ENCODE measurements at places on chromosomes 2 and 18. TPM values are rescaled to one million over a fixed set of nuclear protein-coding genes. Genes with fewer than 3 reads are reported as not detected.

DNA sequence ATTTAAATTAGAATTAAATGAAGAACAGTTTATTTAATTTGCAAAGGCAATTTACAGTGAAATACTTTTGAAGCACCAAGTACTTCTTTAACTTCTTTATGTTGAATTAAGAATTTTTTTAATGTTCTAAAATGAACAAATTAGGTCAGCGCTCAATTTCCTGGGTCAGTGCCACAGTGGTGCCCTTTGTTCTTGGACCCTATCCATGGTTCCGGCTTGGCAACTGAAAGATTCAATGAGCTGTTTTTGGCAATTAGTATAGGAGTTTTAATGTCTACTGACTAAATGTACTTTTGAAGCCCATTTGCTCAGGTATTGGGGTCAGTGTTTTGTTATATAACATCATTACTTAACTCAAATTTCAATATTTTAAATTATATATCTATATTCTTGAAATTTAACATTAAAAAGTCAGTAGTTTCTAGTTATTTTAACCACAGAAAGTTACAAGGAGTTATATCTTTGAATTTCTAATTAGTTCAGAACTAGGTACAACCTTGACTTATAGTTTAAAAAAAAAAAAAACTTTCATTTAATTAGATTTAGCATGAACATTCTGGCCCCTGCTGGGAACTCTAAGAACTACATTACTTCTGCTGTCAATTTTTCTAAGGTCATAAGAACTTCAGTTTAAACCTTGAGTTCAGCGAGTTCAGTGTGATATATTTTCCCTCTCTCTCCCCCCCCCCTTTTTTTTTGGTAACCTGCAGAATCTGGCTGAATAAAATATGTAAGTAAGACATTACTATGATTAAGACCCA is 7.6 kb upstream of the MSTN start:
- no peak for DNase-seq
- no peaks in the 10 kb centered on the region for H3K36me3 ChIP-seq
- peaks cover 4% of the 10 kb centered on the region for H3K27me3 ChIP-seq
- H3K4me3 ChIP-seq = no peak overlapping the region

DNA sequence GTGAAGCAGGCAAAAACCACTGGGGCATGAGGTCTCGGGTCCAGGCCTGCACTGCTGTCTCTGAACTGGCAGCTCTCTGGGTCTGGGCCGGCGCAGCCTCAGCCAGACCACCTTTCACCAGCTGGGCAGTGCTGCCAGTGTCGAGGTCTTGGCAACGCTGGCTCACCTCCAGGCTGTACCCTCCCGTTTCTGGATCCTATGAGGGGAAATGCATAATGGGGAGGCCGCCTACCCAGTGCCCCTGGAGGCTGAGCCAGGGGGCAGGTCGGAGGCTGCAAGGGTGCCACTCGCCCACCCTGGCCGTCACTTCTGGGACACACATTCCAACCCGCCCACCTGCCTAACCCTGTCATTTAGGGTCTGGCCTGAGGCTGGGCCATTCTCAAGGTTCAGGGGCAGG is 24.6 kb downstream of the KIF1A start:
- H3K27ac ChIP-seq = no peak overlapping the region
- DNase-seq = no peak
- H3K27me3 ChIP-seq = no peaks in the 10 kb centered on the region
- no peaks in the 10 kb centered on the region for H3K36me3 ChIP-seq

- H3K4me3 ChIP-seq = no peak overlapping the region
- peaks cover 31% of the 10 kb centered on the region for H3K27me3 ChIP-seq
- peak; percentile 25 for DNase-seq
- no peaks in the 10 kb centered on the region for H3K4me1 ChIP-seq
Observed at GRCh38 chr2:239803766-239804115, 221.4 kb downstream of the NDUFA10 start.

DNA sequence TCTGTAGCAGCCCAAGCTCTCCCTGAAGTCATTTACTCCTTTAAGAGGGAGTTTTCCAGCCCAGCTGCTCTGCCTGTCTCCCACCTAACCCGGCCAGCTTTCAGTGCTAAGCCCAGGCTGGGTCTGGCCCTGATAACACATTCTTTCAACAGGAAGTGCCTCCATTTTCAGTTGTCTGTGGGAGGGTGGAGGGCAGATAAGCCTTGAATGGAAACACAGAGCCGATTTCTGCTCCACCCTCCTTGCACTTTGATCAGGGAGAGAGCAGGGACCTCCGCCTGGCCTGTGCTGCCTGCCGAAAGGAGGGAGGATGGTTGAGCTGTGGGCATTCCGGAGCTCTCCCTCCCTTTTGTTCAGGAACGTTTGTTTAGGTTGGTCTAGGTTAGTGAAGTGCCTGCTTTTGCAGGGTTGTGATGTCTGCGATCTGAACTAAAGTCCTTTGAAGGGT is 24.8 kb downstream of the GATA6 start:
- peaks cover 81% of the 10 kb centered on the region for H3K4me1 ChIP-seq
- H3K4me3 ChIP-seq = peak overlapping the region; percentile 27
- peak overlapping the region; percentile 96 for H3K27ac ChIP-seq
- peak; percentile 52 for DNase-seq
- no peaks in the 10 kb centered on the region for H3K27me3 ChIP-seq
- H3K36me3 ChIP-seq = peaks cover 26% of the 10 kb centered on the region

DNA sequence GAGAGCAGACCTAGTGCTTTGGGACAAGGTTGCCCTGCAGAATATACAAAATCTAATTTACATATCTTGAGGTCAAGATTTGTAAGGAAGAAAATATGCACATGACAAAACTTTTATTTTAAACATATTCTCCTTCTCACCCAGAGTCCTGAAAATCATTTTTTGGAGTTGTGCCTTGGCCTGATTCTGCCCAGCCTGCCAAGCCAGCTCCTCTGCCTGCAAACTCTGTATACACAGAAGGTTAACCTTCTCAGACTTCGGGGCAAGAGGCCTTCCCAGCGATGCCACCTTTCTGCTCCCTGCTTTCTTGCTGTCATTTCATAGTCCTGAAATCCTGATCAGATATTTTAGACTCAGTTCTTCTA is 95.8 kb upstream of the CAVIN2 start:
- DNase-seq = no peak
- H3K27me3 ChIP-seq = no peaks in the 10 kb centered on the region
- peaks cover 2% of the 10 kb centered on the region for H3K36me3 ChIP-seq

GRCh38 chr2:197058777-197059300 is 132.3 kb upstream of the PGAP1 start:
- H3K4me1 ChIP-seq = peaks cover 9% of the 10 kb centered on the region
- H3K4me3 ChIP-seq = no peak overlapping the region
- H3K36me3 ChIP-seq = peaks cover 10% of the 10 kb centered on the region
- no peak overlapping the region for H3K27ac ChIP-seq

- no peak overlapping the region for H3K4me3 ChIP-seq
- H3K4me1 ChIP-seq = peaks cover 16% of the 10 kb centered on the region
- H3K36me3 ChIP-seq = peaks cover 7% of the 10 kb centered on the region
- H3K27me3 ChIP-seq = no peaks in the 10 kb centered on the region
- H3K27ac ChIP-seq = no peak overlapping the region
Observed at GRCh38 chr18:61820882-61821281, 71.9 kb downstream of the RNF152 start.

The DAPL1 gene
- total RNA-seq = not detected

The PASK gene
- 26.1 TPM for total RNA-seq

The FEV gene
- total RNA-seq = 0.29 TPM

All from mesothelial cell of epicardium (in vitro differentiated cells).